ENCODE measurements at places on chromosomes 2 and 18. TPM values are rescaled to one million over a fixed set of nuclear protein-coding genes. Genes with fewer than 3 reads are reported as not detected.

GRCh38 chr2:28635191-28635611, 116.4 kb upstream of the PPP1CB start:
- H3K36me3 ChIP-seq: no peaks in the 10 kb centered on the region
- H3K27ac ChIP-seq: peak overlapping the region; percentile 94
- H3K4me3 ChIP-seq: no peak overlapping the region
- no peak for DNase-seq
- no peaks in the 10 kb centered on the region for H3K27me3 ChIP-seq
- H3K4me1 ChIP-seq: peaks cover 39% of the 10 kb centered on the region

DNA sequence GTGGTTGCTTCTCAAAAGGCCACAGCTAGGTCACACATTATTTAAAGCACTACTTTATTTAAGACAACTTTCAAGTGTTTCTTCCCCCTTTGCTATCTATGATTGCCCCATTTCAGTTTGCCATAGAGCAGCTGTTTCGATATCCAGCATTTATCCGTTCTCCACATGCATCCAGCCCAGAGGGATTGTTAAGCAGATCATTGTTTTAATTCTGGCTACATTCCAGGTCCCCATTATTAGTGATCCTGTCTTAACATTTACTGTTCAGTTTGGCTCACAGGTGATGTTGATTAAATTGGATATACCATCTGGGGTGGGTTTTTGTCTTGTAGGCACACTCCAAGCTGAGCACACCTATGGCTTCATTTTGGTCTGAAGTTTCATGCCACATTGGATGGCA, 638.7 kb downstream of the ZEB2 start:
- no peak for DNase-seq
- H3K27ac ChIP-seq: no peak overlapping the region
- H3K36me3 ChIP-seq: no peaks in the 10 kb centered on the region
- no peaks in the 10 kb centered on the region for H3K4me1 ChIP-seq

Gene UGT1A3
- not detected for total RNA-seq

Gene APOB
- not detected for total RNA-seq

Gene PRKAG3
- not detected for total RNA-seq

All from PC-3 (cell line).